T-helper 1 cell (primary cell): ENCODE measurements at places on chromosomes 6 and 20.

- DNase-seq, result no peak
Measured at GRCh38 chr6:109284675-109285074, 97.6 kb downstream of the CD164 start.

DNA sequence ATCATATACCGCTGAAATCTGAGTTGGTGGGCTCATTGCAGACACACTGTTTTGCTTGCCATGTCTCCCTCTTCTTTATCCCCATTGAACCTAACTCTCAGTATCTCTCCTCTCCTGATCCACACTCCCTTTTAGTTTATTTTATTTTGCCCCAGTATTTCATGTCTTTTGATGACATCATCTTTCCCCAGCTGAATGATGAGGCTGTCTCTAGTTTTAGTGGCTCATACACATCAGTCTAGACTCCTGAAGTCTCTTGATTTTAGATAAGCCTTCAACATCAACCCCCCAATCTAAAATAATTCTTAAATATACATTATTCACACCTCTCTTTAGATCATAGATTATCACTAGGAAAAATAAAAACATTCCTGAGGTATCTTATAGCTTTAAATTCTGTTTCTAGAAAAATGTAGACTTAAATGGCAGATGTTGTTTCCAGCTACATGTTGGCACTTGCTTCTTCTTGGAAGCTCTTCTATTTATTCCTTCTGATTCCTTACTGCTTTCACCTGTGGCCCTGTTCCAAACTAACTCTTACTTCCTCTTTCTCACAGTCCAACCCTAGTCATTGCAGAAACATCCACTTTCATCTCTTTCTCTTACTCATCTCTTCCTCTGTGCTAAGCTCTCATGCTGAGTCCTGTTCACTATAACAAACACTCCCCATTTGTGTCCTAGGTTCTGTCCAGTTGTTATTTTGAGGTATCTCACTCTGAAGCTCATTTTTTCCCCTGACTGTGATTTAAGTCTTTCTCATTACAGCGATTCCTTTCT lies 191.9 kb upstream of the SLC35B3 start:
- DNase-seq, result no peak

- no peak for DNase-seq
Measured at GRCh38 chr6:134593442-134593841, 275.5 kb upstream of the SGK1 start.

- DNase-seq, result no peak
Measured at GRCh38 chr20:9989066-9989724, 45.6 kb upstream of the ANKEF1 start.

DNA sequence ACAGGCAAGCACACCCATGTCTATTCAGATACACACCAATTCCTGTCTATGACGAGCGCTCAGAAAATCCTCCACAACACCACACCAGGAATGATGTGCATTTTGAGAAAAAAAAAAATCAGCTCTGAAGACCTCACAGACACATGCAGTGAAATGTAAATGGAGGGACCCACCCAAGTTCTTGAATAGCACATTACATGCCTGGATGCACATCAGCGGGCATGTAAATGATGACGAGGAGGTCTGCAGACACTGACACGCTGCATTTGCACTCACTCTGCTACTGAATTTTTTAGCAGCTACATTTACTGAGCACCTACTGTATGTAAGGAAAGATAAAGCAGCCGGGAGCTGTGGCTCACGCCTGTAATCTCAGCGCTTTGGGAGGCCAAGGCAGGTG lies 14.7 kb downstream of the NRSN2 start:
- no peak for DNase-seq

GRCh38 chr6:89122625-89123024 lies 4.8 kb upstream of the SRSF12 start:
- no peak for DNase-seq

GRCh38 chr20:36425166-36425565 lies 116.2 kb upstream of the MYL9 start:
- DNase-seq, result no peak

GRCh38 chr6:164825386-164825785 lies 484.0 kb downstream of the C6orf118 start:
- no peak for DNase-seq

DNA sequence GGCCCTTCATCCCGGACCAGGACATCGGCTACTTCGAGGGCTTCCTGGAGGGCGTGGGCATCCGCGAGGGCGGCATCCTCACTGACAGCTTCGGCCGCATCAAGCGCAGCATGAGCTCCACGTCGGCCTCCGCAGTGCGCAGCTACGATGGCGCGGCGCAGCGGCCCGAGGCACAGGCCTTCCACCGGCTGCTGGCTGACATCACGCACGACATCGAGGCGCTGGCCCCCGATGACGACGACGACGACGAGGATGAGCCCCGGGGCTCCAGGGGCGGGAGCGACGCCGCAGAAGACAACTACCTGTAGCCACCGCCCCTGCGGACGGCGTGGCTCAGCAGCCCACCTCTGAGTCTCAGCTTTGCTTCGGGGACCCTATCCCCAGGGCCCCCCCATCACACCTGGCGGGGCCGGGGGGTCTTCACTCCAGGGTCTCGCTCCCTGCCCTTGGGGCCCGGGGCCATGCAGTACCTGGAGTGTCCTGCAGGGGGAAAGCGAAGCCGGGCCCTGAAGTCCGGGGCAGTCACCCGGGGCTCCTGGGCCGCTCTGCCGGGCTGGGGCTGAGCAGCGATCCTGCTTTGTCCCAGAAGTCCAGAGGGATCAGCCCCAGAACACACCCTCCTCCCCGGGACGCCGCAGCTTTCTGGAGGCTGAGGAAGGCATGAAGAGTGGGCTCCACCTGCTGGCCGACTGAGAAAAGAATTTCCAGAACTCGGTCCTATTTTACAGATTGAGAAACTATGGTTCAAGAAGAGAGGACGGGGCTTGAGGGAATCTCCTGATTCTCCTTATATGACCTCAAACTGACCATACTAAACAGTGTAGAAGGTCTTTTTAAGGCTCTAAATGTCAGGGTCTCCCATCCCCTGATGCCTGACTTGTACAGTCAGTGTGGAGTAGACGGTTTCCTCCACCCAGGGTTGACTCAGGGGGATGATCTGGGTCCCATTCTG lies 20.8 kb upstream of the HCK start:
- peak; percentile 35 for DNase-seq

- DNase-seq, result no peak
Measured at GRCh38 chr20:54290636-54291035, 82.7 kb downstream of the PFDN4 start.

- no peak for DNase-seq
Measured at GRCh38 chr6:151044465-151045441, 179.3 kb downstream of the MTHFD1L start.

- no peak for DNase-seq
Measured at GRCh38 chr6:116010386-116010785, 50.3 kb downstream of the FRK start.

GRCh38 chr6:34095136-34095505 lies 50.8 kb downstream of the GRM4 start:
- DNase-seq, result no peak

DNA sequence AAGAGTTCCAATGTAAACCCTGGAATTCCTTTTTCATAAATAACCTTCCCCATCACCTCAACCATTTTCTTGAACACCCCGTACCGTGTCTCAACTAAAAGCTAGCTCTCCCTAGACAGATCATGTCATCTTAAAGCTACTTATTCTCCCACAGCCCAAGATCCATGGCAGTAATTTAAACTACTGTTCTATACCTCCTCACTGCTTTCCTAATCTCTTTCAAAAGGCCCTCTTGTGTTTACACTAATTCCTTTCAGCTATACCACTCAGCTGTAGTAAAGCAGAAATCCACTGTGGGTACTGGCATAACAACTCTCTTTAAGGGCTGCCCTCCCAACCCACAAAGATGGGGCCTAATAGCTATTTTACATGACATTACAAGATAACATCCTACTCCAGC lies 67.5 kb downstream of the RNGTT start:
- no peak for DNase-seq

DNA sequence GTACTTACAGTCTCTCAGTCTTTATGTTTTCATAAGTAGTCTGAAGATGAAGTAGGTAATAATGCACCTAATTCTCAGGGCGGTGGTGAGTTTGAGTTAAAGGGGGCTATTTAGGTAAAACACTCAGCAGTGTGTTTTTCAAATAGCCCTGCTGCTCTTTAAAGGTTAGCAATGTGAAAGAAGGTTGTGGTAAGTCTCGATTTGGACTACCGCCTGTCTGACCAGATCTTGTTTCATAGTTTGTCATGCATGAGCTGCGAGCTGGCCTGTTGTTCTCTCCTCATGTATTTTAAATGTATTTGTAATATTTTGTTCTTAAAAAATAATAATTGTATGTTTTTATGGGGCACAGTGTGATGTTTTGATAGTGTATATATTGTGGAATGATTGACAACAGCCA lies 340.2 kb downstream of the DHX35 start:
- DNase-seq, result no peak

- no peak for DNase-seq
Measured at GRCh38 chr6:79954849-79955248, 7.5 kb upstream of the ELOVL4 start.

DNA sequence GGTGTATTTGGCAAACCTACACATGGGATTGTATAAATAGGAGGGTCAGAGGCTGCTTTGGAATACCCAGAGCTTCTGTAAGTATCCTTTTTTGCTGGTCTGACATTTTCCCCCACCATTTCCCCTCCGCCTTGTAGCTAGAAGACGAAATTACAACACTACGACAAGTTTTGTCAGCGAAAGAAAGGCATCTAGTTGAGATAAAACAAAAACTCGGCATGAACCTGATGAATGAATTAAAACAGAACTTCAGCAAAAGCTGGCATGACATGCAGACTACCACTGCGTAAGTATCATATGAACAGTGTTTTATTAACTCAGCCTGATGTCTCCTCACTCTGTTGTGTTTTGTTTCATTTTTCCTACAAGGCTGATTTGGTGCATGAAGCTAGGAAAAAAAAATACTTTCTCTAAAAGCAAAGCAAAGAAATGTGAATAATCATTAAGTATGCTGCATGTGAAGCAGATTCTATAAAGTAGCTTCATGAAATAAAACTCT lies 72.7 kb downstream of the HDDC2 start:
- DNase-seq, result no peak

DNA sequence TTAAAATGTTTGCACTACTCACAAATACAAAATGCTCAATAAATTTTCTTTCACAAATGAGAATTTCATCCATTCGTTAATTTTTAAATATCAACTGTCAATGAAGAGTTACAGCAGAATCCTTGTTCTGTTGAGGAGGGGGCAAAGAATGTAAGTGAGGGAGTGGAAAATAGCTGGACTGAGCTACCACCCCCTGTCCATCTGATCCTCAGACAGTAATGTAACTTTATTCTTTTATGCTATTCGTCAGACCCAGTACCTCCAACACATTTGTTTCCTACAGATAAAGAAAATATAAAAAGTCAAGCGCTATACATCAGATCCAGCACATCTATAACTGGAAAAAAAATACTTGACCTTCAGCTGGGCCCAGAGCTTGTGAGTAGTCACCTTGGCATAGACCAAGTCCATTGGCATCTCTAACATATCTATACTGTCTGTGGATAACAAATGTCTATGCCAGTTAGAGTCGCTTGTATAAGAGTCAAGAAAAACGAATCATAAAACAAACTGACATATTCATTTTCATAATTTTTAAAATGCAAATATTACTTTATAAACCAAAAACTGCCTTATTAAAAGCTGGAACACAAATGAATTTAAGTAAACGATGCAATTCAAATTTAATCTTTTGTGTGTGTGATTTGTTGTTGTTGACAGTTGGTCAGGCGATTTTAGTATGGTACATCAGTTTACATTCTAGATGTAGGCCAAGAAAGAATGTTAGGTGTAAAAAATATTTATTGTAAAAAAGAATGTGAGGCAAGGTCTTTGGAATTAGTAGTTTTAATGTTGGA lies 57.2 kb upstream of the HFE start:
- DNase-seq, result no peak

GRCh38 chr6:149405823-149406765 lies 6.0 kb downstream of the SUMO4 start:
- peak; percentile 52 for DNase-seq

- no peak for DNase-seq
Measured at GRCh38 chr6:20203561-20204511, 8.4 kb downstream of the MBOAT1 start.

- no peak for DNase-seq
Measured at GRCh38 chr6:169930799-169931198, 179.4 kb downstream of the ERMARD start.

DNA sequence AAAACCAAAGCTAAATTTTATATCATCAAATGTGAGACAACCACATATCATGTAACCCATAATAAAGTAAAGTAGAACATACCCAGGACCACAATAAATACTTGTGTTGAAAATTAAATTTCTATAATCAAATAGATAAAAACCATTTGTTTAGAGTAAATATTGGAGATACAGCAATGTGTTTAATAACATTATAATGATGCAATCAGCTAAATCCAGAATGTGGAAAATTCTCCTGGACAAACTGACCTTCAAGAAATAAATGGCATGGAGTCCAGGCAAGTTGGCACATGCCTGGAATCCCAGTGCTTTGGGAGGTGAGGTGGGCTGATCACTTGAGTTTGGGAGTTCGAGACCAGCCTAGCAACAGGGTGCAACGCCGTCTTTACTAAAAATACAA lies 84.0 kb downstream of the GPX5 start:
- no peak for DNase-seq

- DNase-seq, result no peak
Measured at GRCh38 chr20:3875378-3875974, 13.7 kb upstream of the PANK2 start.

- no peak for DNase-seq
Measured at GRCh38 chr20:49935746-49936152, 448 bp upstream of the RNF114 start.

DNA sequence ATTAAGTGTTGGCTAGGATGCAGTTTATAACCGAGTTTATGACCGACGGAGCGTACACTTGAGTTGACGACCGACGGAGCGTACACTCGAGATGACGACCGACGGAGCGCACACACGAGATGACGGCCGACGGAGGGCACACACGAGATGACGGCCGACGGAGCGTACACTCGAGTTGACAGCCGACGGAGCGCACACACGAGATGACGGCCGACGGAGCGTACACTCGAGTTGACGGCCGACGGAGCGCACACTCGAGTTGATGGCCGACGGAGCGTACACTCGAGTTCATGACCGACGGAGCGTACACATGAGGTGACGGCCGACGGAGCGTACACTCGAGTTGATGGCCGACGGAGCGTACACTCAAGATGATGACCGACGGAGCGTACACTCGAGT lies 119.8 kb downstream of the HUS1B start:
- DNase-seq, result no peak

DNA sequence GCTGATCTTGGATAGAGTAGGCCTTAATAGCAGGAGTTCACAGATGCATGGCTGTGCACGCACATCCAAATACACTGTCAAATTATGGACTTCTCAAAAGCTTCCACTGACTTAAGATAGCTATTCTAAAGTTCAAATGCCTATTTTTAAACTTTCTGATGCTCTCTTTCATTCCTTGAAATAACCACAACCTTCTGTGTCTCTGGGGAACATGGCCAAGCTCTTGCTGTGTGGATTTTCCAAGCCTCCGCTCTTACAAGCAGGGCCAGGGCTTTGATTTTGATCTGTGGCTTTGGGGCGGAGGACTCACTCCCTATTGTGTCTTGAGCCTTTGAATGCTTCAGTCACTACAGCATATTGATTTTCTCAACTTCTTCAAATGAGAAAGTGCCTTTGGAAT lies 35.7 kb upstream of the SNRPB2 start:
- DNase-seq, result no peak

GRCh38 chr20:57888591-57888990 lies 178.8 kb upstream of the PMEPA1 start:
- DNase-seq, result no peak
